Right renal cortex interstitium (tissue), 3 donors: ENCODE measurements at places on chromosomes 2 and 18. TPM values are rescaled to one million over a fixed set of nuclear protein-coding genes. Genes with fewer than 3 reads are reported as not detected.

Gene FMNL2
- polyA plus RNA-seq = 98.2 TPM

Gene FKBP1B
- polyA plus RNA-seq = 14.3 TPM

GRCh38 chr18:75203416-75204268 lies 5.3 kb downstream of the PTGR3 start:
- no peak for DNase-seq

DNA sequence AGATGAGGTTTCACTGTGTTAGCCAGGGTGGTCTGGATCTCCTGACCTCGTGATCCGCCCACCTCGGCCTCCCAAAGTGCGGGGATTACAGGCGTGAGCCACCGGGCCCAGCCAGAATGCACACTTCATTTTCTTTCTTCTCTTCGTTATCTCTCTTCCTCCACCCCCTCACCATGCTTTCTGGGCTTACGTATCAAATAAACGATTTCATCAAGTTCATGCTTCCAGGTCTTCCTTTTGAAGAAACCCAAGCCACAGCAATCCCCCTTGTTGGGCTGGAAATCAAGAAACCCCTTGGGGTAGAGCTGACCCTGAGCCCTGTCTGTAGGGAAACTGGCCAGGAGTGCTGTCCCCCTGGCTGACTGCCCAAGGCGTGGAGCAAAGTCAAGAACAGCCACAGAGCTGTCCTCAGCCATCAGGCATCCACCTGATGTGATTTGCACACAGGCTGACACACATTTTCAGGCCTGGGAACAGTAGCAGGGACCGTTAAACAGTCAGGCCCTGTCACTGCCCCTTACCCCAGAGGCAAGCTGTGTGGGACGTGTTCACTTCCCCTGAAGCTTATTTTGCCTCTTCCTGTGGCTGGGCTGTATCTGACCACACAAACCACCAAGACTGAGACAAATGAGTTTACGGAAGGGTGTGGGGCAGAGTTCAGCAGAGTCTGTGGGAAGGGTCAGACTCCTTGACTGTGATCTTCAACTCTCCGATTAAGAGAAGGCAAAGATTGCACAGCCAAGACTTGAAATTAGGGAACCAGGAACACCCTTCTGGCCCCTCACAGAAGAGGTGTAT lies 15.1 kb upstream of the NMUR1 start:
- no peak for DNase-seq
